Effector CD8-positive, alpha-beta T cell (primary cell): ENCODE measurements at places on chromosomes 3 and 15.

GRCh38 chr3:181458857-181459256 lies 252.9 kb upstream of the SOX2 start:
- DNase-seq, result no peak

DNA sequence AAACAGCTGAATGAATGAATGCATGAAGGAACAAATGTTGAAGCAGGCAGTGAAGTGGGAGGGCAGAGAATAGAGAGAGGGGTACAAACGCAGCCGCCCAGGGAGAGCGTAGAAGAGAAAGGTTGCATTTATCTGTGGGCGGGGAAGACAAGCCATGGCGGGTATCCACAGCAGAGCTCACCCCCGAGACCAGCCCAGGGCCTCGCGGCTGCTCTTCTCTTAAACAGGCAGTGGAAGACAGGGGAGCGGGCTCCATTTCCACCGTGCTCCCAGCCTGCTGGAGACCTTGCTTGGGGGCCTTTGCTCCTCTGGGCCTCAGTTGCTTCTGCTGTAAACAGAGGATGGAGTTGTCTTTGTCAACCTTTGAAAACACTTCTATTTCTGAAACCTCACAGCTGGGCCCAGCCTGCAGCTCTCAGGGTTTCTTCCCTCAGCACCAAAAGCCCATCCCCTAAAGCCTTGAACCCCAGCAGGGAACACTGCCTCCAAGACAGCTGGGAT lies 259.5 kb downstream of the UACA start:
- DNase-seq, result no peak

- DNase-seq, result no peak
Measured at GRCh38 chr3:27310688-27311087, 58.5 kb downstream of the NEK10 start.

GRCh38 chr15:65094294-65094995 lies 17.9 kb downstream of the KBTBD13 start:
- DNase-seq, result no peak

DNA sequence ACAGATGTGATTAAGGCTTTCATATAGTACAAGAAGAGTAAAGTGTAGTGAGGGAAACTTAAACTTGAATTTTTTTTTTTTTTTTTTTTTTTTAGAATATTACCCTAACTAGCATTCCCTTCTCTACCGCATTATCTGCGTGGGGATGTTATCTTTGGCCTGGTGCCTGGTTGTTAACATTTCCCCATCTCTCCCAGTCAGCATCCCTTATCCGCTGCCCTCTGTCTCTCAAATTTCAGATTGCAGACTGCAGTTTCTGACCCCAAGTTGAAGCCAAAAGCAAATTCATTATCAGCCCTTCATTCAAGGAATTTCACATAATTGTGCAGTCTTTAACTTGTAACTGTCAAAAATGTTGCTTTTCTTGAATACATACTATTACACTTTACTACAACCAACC lies 353.0 kb downstream of the PLOD2 start:
- DNase-seq, result no peak

- no peak for DNase-seq
Measured at GRCh38 chr3:53196575-53197407, 35.8 kb downstream of the PRKCD start.

- no peak for DNase-seq
Measured at GRCh38 chr3:100330651-100331050, 3.9 kb upstream of the NIT2 start.

GRCh38 chr3:61966200-61966599 lies 404.8 kb downstream of the PTPRG start:
- no peak for DNase-seq

DNA sequence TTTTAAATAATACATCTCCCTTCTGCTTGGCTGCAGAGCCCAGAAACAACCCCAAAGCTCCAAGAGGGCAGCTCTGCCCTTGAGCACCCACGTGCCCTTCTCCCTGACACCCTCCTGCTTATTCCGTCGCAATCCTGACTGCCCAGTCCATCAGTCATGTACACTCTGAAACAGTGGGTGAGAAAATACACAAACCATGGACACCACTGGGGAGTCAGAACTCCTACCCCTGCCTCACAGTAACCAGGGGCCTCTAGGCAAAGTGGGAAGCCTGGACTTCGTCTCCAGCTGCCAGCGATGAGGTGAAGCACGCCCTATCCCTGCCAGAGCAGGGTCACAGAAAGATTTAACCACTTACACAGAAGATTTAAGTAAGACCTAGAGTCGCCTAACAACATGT lies 40.1 kb downstream of the HERC2 start:
- no peak for DNase-seq

DNA sequence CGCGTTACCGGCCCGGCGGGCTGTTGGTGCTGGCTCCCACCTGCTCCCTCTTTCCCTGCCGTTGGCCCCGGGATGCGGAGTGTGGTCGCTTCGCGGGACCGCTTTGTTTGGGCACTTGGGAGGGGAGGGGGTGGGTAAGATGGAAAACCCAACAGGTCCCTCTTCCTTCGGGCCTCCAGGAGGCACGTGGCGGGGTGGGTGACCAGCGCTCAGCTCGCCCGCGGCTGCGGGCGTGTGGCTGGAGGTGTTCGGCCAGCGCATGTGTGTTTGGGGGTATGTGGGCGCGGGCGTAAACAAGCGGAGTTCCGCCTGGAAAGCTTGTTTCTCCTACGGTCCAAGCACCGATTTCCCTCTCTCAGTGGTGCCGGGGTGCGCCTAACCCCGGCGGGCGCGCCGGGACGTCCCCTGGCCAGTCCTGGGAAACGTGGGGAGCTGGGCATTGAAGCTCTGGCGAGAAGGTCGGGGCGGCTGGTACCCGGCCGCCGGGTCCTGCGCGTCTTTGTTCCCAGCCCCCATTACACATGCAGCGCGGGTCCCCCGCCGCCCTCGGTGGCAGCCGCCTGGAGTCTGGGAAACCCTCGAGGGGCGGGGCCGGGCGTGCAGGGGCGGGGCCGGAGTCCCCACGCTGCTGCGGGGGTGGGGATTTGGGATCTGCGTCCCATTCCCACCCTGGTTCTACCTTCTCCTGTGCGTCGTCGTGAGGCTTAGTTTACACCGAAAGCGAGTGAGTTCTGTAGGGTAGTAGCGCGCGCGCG lies 1.4 kb downstream of the ACVR2B start:
- DNase-seq, result peak; percentile 24

DNA sequence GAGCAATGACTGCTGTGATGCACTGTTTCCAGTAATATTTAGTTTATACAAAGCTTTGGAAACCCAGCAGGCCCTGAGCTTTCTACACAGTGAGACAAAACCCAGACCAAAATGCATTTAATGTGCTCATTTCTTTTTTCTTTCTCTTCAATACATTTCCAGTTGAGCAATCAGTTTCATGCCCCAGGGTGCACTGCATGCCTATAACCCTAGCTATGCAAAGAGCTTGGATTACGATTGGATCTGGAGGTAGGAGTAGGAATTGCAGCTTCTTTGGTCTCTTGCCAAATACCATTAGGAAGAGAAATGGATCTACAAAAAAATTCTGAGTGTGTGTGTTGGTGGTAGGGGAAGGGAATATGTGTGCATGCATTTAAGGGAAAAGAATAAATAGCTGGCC lies 1001.4 kb downstream of the SQOR start:
- DNase-seq, result no peak

DNA sequence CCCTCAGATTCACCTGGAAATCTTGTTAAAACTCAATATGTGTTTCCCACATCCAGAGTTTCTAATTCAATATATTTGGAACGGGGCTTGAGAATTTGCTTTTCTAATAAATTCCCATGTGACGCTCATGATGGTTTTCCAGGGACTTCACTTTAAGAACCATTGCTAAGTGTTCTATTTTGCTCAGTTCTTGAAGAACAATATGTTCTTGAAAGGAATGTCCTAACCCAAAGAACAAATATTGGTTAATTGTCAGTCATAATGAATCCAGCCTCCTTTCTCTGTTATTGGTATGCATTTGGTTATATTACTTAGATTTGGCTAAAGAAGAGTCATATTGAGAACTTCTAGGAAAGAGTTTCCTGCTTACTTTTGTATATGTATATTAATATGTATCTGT lies 4.4 kb upstream of the PLSCR2 start:
- DNase-seq, result no peak

DNA sequence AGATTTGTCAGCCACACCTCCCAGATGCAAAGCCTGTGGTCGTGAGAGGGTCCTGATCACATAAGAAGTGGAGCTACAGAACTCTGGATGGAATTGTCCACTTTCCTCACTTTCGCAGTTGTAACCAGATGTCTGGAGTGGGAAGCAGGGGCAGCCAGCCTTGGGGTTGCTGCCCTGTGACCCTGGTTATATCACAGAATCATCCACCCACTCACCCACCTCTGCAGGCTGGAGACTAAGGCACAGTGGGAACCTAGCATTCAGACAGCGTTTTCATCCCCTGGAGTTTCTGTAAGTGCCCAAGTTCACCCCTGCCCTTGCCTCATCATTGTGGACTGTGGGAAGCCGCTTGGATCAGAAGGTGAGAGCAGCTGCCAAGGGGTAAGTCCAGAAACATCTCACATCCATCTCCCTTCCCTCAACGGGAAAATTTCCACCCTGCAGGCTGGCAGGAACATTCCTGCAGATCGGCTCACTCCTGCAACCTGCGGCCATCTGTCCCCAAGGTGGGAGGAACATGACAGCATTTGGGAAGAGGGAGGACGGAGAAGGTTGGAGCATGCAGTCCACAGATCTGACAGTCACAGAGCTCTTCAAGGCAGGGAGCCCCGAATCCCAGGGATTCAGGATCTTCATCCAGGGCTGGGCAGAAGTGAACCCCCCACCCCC lies 2.9 kb upstream of the IQSEC1 start:
- DNase-seq, result no peak

DNA sequence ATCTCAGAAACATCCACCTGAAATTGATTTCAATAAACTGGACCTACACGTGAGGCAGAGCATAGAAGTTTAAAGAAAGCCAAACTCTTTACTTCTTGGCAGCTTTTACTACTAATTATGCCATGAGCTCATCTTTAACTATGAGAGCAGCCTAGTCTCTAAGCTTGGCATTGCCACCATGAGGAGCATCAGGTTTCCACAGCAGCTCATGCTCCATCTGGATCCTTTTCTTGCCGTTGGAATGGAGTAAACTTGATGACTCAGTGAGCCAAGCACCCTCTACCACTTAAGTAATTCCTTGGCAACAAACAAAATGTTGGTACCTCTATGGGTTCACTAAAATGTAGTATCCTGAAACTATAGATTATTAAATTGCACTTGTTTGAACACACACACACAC lies 583.2 kb downstream of the EPHA3 start:
- DNase-seq, result no peak

DNA sequence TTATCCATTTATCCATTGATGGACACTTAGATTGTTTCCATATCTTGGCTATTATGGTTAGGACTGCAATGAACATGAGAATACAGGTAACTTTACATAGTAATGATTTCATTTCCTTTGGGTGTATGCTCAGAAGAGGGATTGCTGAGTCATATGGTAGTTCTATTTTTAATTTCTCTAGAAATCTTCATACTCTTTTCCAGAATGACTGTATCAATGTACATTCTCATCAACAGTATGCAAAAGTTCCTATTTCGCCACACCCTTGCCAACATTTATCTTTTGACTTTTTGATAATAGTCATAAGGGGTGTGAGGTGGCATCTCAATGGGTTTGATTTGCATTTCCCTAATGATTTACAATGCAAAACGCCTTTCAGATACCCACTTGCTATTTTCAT lies 6.2 kb upstream of the NIPA1 start:
- DNase-seq, result no peak

- DNase-seq, result no peak
Measured at GRCh38 chr3:106093616-106094015, 224.8 kb upstream of the CBLB start.

DNA sequence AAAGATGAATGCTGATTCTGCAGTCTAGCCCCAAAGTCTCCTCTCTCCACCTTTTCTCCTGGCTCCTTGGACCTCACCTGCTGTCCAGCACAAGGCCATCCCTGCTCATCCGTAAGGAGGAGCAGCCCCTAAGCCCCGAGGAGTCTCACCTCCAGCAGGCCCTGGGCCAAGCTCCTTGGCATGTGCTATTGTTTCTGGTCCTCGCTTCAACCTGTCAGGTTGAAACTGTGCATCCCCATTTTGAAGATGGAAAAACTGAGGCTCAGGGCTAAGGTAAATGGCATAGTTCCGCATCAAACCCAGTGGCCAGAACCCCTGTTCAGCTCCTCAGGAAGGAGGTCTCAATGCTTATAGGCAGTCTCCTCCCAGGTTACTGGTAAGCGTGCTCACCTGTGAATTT lies 26.1 kb downstream of the CHDH start:
- DNase-seq, result no peak

- no peak for DNase-seq
Measured at GRCh38 chr15:65285291-65286068, 1.2 kb downstream of the PARP16 start.

DNA sequence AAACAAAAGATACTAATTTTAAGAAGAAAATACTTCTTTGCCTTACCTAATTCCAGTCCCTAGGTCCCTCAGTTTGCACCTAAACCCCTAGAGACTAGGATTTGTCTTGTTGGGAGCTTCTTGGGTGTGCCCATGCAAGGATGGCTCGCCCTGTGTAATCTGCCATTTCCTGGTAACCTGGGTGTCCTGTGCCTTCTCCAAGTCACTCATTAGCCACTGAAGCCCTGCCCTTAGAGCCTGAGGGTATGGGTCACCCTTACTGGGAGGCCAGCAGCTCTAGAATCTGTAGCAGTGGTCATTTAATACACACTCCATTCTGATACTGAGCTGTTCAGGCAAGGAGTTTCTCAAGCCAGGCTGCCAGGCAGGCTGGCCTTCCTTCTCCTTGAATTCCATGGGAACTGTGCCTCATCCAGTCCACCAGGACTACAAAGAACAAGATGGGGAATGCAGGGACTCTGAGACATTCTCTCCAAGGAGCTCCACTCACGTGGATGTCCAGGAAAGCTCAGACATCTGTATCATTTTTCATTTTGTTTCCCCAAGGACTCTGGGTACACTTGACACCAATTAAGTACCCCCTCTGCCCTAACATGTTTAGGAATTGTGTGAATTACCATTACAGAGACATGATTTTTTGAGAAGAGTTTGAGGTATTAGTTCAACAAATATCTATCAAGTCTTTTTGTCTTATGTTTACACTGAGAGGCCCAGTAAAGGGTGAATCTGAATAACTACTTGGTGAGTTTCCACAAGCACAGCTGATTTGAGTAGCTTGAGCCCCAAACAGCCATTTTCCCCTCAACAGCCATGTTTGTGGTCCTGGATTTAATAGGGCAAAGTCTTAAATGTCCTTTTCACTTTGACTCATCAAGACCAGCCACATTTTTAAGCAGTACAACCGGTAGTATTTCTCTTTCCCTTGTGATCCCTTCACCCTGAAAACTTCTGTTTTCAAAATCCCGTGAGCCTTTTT lies 52.6 kb downstream of the ARNT2 start:
- DNase-seq, result no peak

GRCh38 chr3:57292159-57292896 lies at the start of gene ASB14:
Gene ASB14, minus strand, starts transcription at chr3:57292685. Its CDS starts 652 bp downstream, at chr3:57292033.
- no peak for DNase-seq
